ENCODE measurements at places on chromosomes 1 and 21.

DNA sequence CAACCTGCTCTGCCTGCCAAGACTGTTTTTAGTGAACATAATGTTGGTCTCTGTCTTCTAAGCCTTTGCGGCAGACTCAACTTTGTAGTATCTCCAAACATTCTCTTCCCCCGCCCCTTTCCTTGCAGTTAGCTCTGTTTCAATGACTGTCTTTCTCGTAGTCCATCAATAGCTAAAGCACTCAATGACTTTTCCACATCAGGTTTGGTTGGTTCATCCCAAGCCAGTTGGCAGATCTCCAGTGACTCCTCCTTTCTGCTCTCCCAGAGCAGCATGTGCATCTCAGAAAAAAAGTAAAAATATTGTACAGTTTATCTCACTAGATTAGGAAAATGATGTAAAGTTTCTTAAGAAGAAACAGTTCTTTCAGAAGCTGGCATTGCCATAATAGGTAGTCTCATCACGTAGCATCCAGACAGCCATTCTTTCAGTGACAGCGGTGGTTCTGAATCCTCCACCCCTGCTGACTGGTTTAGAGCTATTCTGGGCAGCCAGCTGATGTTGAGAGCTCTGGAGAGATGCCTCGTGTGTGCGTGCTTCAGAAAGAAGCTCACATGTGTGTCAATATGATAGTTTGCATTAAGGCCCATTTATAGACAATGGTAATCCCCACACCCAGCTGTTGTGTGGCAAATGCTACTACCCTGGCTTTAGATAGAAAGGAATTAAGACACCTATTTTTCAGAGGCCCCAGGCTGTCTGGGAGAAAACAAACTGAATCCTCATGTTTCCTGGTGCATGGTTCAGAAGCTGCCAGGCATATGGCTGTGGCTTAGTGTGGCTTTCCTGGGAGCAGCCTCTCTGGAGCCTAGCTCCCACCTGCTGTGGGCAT, 53.2 kb downstream of the CNN3 start:
- DNase-seq, result no peak

- no peak for DNase-seq
Measured at GRCh38 chr1:8388732-8389562, 71.0 kb downstream of the SLC45A1 start.

- DNase-seq, result no peak
Measured at GRCh38 chr1:154695985-154696384, 88.0 kb upstream of the ADAR start.

GRCh38 chr1:66563941-66564630, 30.1 kb downstream of the SGIP1 start:
- no peak for DNase-seq

- no peak for DNase-seq
Measured at GRCh38 chr1:116130356-116130755, 19.2 kb downstream of the MAB21L3 start.

DNA sequence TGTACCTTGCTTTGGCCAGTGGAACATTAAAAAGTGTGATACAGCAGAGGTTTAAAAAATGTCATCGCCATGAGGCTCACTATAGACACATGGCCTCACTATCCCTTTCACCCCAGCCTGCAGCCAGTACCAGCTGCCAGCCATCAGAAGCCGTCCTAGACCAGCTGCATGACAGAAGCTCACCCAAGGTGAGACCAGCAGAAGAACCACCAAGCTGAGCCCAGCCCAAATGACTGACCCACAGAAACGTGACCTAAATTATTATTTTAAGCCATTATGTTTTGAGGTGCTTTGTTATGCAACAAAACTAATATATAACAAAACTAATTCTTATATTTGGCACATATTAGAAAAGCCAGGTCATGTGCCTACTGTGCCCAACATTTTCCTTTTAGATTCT, 91.1 kb downstream of the KCNN3 start:
- no peak for DNase-seq

DNA sequence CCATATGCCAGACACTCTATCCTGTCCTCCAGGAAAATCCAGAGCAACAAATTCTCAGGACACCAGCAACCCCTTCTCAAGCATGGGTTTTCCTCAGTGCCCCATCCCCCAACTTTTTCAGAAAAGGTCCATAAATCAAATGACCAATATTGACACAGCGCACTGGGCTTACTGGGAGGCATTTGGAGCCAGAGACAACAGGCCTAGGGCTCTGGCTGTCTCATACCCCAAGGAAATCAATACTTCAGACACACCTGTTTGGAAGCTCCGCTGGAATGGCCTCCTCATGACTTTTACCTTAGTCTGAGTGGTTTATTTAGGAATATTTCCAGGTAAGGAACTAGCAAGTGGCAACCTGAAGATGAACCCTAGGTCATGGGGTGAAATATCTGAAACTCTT, 66.9 kb upstream of the TNR start:
- DNase-seq, result no peak

DNA sequence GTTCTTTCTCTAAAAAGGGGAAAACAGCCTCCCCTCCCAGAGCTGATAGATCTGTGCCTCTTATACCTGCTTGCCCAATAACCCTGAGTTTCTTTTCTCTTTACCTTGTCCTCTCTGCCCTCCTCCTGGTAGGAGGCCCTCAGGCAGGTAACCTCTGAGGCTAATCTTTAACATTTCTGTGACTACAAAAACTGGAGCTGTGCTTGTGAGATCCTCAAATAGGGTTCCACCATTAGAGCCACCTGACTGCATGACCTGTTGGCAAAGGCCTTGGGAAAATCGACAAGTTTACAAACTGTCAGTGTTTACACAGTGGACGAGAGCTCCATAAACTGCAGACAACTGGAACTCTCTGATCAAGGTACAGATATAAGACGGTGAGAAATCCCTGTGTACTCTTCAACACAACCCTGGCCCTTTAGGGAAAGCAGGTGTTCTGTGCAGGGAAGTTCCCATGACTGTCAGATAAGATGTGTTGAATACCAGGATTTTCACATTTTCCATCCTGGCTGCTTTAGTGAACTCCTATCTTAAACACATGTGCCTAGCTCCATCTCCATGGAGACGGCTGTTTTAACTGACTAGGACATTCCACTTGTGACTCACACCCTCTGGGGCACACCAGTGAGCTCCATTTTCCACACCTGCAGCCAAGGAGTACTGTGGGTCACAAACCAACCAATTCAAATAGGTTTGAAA, 38.3 kb downstream of the ECE1 start:
- no peak for DNase-seq

DNA sequence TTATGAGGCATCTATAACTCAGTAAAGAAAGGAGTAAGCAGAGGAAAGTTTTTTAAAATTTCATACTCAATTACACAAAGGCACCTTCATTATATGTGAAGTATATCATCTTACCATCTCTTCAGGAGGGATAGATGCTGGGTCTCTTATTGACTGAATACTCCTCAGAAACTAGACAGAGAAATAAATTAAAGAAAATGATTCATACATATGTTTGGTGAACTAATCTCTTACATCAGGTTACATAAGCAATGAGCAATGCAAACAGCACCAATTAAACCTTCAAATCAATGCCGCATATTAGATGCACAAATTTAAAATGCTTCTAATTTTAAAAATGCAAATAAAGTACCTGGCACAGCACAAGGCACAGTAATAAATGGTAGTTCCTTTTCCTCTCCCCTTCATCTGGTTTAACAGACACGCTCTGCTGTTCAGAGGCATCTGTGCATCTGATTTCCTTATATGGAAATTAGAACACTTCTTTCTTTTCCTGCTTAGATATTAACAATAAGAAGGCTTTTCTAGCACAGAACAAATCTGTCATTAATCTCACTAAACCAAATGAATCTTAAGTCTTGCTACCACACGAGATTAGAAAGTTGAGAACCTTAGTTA, 20.0 kb downstream of the SCYL3 start:
- no peak for DNase-seq

DNA sequence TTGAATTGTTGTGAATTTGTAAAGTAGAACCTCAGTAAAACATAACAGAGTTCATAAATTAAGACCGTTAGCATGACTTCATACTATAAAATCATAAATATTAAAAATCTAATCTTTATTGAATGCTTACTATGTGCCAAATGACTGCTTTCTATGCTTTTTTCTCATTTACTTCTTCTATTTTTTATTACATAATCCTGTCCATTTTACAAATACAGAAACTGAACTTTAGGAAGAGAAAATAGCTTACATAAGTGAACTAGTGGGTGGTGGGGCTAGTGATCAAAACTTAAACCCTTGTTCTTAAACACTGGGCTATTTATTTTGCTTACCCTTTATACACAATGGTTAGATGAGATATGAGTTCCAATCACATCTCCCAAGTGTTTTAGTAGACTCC, 122.3 kb downstream of the ZC3H11B start:
- no peak for DNase-seq

GRCh38 chr1:80779275-80779674, 1021.5 kb upstream of the ADGRL2 start:
- DNase-seq, result no peak

GRCh38 chr1:34476371-34476770, 278.5 kb upstream of the GJB5 start:
- DNase-seq, result no peak

GRCh38 chr1:78649628-78650027, at the start of gene IFI44:
IFI44 (plus strand) TSS chr1:78649831; CDS start chr1:78650196, 365 bp downstream.
- peak; percentile 53 for DNase-seq

GRCh38 chr1:30023339-30024022, 699.9 kb downstream of the MATN1 start:
- DNase-seq, result no peak

DNA sequence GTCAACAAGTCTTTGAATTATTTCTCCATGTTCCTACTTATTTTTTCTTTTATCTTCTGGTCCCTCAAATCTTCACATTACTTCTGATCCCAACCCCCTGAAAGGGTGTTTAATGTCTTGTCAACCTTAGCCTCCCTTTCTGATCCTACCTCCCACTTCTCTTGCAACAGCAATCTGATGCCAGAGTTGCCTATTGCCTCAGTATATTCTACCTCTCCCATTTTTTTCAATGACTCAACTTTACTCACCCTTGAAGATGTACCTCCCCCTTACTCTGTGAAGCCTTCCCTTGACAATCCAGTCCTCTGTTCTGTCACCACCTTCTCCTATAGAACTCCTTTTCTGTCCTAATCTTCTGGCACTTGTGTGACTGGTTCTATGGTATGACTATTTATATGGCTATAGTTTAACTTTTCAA, 99.5 kb upstream of the CD55 start:
- DNase-seq, result no peak

DNA sequence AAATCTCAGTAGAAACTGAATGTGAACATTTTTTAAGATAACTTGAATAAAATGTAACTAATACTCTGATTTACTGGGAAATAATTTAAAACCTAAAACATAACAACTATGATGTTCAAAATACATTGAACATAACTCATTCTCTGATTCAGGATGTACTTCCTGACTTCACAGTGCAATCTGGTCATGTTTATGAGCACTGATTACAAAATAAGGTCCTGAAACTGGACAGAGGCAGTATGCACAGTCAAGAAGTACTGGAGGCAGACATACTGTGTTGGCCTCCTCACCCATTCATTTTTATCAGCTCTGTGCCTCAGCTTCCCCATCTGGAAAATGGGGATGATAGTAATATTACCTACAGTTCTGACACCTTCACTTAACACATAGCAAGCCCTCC, 651.3 kb downstream of the PTPRC start:
- no peak for DNase-seq

- no peak for DNase-seq
Measured at GRCh38 chr1:226606311-226607267, 58.0 kb downstream of the STUM start.

GRCh38 chr21:45288441-45288841, 746 bp upstream of the POFUT2 start:
- DNase-seq, result no peak

DNA sequence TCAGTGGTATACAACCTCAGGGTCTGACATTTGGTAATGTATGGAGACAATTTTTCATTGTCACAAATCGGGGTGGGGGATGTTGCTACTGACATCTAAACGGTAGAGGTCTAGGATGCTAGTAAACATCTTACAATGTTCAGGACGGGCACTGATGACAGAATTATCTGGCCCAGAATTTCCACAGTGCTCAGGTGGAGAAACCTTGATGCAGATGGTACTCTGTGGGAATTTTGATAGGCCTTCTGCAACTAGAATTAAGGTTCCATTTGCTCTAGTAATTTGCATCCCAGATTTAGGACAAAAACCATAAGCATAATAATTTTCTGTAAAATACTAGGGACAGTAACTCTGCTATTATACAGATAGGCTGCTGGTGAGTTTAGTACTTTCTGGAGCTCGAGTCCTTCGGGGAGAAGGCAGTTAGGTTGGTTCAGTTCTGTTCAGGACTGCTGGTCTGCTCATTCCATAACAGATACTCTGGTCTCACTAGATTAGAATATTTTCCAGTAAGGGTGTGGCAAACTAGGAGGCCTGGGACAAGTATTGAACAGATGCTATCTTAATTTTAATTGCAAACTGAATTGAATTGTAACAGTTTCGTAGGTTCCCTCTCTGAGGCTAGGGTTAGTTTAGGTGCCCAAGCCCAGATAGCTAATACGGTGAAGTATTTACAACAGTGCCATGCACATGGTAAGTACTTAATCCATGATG, 11.4 kb downstream of the METTL13 start:
- DNase-seq, result no peak

- no peak for DNase-seq
Measured at GRCh38 chr1:221911714-221912113, 169.8 kb upstream of the DUSP10 start.

GRCh38 chr1:64090436-64090835, 113.0 kb upstream of the UBE2U start:
- DNase-seq, result no peak

DNA sequence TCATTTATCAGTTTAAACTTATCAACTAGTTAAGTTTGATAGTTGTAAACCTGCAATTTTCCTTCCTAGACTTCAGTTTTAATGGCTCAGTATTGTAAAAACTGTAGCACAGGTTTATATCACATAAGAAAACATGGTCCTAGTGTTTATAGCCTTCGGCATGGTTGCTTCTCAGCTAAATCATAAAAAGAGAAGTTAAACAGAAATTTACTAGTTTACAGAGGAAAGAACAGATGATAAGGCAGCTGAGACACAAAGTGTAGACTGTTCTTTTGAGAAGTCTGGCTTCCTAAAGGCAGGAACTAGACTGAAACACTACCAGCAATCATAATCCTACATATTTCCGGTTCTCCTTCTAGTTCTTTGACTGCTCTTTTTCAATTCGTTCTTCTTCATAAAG, 39.8 kb downstream of the WNT2B start:
- no peak for DNase-seq

DNA sequence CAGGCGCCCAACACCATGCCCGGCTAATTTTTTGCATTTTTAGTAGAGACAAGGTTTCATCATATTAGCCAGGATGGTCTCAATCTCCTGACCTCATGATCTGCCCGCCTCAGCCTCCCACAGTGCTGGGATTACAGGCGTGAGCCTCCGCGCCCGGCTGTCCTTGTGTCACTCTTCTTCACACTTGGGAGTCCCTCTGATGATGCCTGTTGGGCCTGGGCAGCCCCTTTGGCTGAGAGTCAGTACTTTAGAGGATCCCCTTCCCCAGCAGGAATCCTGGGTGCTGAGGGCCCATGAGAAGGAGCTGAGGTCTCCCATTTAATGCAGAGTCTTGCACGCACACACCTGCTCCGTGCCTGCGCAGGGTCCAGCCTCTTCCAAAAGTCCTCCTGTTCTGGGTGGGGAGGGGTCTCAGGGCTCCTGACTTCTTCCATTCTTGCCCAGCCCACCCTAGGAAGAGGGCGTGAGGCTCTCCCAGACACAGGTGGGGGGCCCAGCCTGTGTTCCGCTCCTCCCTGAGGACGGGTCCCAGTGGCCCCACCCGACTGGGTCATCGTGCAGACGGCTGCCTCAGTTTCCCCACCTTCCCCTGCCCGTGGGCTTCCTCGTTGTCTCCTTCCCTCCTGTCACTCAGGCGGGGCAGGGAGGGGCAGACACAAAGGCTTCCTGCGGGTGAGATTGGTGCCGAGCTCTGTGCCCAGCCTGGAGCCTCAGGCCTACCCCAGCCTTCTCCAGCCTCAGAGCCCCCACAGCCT, 3.9 kb downstream of the TTLL10 start:
- DNase-seq, result no peak
